Stimulated activated CD4-positive, alpha-beta T cell treated with anti-CD3 and anti-CD28 coated beads, Interleukin-2, amount 100 ng/mL, for 48 hours (primary cell): ENCODE measurements at places on chromosomes 16 and 17.

DNA sequence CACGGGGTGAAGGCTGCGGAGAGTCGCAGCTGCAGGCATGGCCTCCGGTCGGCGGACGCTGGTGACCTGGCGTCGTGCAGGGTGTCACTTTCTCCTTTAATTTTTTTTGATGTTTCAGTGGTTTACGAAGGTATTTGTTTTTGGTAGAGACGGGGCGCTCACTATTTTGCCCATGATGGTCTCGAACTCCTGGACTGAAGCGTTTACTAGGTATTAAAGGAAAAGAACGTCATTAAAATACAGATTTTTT is 17.1 kb downstream of the ZNF213 start:
- DNase-seq = no peak

DNA sequence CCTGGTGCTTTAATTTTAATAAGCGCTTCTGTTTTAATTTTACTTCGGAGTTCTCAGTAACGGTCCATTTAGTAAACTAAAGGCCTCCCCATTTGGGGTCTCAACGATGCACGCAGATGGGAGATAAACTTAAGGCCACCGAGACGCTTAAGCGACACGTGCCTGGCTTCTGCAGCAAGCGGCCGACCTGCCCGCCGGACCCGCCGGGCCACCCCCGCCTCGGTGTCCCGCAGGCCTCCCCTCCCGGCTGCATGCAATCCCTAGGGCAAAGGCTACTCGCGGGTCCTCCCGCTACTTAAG is 592 bp downstream of the GCSH start:
- DNase-seq = no peak

DNA sequence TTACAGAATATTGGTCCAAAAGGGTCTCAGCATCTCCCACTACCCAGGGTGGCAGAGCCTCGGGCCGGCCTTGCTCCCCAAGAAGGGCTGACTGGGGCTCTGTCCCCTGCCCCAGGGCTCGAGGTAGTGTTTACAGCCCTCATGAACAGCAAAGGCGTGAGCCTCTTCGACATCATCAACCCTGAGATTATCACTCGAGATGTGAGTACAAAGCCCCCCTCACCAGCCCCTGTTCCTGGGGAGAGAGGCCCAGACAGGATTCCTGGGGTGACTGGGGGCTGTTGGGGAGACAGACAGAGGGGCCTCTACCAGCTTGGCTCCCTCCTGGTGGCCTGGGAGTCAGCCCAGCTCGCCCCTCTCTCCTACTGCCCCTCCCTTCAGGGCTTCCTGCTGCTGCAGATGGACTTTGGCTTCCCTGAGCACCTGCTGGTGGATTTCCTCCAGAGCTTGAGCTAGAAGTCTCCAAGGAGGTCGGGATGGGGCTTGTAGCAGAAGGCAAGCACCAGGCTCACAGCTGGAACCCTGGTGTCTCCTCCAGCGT is 6.1 kb upstream of the NLRC5 start:
- DNase-seq = no peak

DNA sequence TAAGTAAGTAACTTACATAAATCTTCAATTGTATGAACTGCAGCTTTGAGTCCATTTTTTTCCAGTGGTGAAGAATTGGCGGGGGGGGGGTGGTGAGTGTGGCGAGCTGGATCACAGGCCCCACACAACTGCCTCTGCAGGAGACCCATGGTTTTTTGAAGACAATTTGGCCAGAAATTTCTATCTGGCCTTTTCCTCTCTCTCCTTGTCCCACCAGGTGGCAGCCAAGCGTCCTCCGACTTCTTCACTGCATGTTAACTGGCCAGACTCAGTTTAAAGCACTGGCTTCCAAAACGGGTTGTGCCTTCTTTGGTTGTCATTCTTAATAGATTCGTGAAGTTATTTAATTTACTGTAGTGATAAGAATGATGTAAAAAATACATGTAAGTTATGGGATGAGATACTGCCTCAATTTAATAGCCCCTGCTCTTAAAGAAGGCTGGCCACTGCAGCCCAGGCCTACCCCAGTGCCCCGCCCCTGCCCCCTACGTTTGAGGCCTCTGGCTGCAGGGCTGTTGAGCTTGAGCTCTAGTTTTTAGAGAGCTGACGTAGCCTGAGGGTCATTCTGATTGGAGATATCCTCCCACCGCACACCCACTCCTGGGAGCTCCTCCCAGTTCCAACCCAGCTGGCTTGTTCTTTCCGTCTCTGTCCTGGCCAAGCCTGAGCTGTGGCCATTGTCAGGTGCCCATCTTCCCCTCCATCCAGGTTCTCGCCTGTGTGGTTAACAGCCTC is 36.4 kb downstream of the AKAP1 start:
- no peak for DNase-seq

DNA sequence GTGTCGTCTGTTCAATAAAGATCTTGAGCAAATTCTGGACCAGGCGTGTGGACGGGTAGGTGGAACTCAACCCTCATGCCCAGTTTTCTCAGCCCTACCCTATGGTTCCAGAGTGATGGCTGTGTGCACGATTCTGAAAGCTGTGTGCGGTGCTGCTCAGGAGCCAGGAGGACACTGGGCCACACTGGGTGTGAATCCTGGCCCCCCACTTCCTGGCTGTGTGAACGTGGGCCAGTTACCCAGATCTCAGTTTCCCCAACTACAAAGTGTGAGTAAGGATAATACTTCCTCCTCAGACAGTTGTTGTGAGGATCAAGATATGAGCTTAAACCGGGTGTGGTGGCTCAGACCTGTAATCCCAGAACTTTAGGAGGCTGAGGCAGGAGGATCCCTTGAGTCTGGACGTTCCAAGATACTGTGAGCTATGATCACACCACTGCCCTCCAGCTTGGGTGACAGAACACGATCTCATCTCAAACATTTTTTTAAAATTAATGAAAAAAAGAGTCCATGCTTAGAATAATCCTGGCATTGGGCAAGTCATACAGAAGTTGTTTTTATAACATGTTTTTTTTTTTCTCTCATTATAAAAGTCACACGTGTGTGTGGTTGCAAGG is 14.7 kb upstream of the MPRIP start:
- no peak for DNase-seq

DNA sequence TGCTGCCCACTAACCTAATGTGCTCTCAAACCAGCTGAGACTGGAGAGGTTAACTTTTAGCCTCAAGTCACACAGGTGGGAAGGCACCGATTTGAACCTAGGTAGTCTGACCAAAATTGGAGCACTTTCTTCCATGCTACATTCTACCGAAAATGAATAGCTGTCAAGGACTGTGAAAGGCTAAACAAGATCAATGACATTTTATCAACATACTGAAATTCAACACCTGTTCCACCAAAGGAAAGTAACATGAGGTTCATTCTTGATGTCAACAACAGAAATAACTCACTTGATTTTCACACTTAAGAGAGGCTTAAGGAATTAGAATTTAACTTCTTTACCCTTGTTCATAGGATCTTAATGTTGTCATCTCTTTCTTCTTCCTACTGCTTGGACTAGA is 284.4 kb upstream of the MON1B start:
- DNase-seq = no peak

DNA sequence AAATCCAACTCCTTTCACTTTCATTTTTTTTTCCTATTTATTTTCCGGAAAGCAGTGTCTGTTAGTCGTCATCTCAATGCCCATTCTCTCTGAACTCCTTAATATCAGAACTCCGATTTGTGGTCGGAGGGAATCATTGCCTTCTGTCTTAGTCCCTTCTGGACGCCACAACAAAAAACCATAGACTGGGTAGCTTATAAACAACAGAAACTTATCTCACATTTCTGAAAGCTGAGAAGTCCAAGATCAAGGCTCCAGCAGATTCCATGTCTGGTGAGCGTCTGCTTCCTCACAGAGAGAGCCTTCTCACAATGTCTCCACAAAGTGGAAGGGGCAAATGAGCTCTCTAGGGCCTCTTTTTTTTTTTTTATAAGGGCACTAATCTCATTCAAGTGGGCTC is 296.6 kb upstream of the CDH11 start:
- DNase-seq = no peak

- peak; percentile 63 for DNase-seq
These were observed 24.6 kb downstream of the GPT2 start for GRCh38 chr16:46908540-46909372.

GRCh38 chr16:89197033-89197632 is 3.2 kb downstream of the SLC22A31 start:
- DNase-seq = no peak

GRCh38 chr17:77036841-77037381 is 103.9 kb upstream of the SEC14L1 start:
- DNase-seq = no peak

- no peak for DNase-seq
These were observed 39.0 kb downstream of the NLRP1 start for GRCh38 chr17:5545051-5545987.

DNA sequence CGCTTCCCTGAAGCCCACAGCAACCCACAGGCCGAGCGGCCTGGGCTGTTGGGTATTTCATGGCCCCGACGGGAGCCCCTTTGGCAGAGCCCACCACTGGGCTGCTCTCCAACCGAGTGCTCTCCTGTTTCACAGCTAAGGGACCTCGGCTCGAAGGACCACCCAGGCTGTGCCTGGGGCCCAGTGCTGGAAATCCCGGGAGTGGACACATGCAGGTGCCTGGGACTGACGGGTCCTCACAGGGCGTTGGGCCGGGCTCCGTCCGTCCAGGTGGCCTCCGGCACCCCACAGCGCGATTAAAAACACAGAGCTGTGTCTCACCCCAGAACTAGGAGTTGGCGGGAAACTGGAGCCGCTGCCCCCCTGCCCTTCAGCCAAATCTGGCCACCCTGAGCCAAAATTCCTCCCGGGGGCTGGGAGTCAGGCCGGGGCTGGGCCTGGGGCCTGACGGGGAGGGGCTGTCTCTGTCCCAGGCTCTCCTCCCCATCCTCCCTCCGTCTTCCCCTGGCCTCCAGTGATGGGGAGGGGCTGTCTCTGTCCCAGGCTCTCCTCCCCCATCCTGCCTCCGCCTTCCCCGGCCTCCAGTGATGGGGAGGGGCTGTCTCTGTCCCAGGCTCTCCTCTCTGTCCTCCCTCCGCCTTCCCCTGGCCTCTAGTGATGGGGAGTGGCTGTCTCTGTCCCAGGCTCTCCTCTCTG is 14.1 kb downstream of the UTS2R start:
- DNase-seq = no peak

- DNase-seq = no peak
These were observed 8.7 kb downstream of the ATXN1L start for GRCh38 chr16:71854369-71854948.

- no peak for DNase-seq
These were observed 72.6 kb downstream of the RBFOX3 start for GRCh38 chr17:79538291-79538690.

DNA sequence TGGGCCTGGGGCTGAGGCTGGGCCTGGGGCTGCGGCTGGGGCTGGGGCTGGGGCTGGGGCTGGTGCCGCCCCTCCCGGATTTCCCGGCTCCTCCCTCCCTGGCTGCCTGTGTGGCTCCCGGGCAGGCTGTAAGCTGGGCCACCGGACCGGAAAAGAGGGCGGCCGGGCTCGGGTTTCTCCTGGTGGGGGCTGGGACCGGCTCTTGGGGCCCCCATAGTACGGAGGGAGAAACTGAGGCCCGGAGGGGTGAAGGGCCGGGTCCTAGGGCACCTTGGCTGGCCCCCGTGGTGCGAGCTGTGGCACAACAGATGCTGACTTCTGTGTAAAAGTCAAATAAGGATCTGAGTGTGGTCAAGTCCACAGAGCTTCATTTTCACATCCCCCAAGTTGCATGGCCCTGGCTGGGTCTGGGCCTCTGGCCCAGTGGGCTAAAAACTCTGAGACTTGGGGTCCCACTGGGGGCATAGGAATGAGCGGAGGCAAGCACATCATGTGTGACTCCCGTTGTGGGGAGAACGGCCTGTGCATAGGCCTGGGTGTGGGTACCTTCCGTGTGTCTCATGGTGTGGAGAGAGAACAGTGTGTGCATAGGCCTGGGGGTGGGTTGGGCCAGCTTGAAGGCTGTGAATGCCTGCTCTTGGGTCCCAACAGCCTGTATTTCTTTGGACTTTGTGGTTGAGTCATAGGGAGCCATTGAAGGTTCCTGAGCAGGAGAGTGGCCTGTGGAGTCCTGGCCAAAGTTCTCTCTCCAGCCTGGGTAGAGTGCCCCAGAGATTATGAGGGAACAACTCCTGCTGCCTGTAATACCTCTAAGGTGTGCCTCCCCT is 123.9 kb upstream of the CIBAR2 start:
- DNase-seq = no peak

GRCh38 chr16:22071331-22071910 is 20.9 kb upstream of the VWA3A start:
- DNase-seq = no peak

DNA sequence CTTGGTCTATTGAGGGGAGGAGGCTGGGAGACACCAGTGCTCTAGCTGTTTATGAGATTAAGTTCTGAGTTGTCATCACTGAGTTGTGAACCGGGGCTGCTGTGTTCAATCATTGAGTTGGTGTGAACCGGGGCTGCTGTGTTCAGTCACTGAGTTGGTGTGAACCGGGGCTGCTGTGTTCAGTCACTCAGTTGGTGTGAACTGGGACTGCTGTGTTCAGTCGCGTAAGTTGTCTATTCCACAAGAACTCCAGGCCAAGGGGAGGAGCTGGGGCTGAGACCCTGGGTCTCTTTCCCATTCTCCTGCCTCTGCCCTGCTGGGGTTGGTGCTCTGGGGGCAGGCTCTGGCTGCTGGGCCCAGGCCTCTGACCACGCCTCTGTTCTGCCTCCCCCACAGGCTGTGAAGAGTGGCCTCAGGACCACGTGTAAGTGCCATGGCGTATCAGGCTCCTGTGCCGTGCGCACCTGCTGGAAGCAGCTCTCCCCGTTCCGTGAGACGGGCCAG is 24.5 kb downstream of the WNT9B start:
- no peak for DNase-seq
